Renal cortical epithelial cell (primary cell): ENCODE measurements at places on chromosomes 2 and 18. TPM values are rescaled to one million over a fixed set of nuclear protein-coding genes. Genes with fewer than 3 reads are reported as not detected.

Gene KLHL30
- total RNA-seq = 0.40 and 0.87 TPM in 2 replicates

GRCh38 chr2:122166820-122167219 is 411.4 kb downstream of the TSN start:
- no peak for DNase-seq

- DNase-seq = peak; percentile 56
Observed at GRCh38 chr2:120936476-120937334, 201.0 kb downstream of the GLI2 start.

DNA sequence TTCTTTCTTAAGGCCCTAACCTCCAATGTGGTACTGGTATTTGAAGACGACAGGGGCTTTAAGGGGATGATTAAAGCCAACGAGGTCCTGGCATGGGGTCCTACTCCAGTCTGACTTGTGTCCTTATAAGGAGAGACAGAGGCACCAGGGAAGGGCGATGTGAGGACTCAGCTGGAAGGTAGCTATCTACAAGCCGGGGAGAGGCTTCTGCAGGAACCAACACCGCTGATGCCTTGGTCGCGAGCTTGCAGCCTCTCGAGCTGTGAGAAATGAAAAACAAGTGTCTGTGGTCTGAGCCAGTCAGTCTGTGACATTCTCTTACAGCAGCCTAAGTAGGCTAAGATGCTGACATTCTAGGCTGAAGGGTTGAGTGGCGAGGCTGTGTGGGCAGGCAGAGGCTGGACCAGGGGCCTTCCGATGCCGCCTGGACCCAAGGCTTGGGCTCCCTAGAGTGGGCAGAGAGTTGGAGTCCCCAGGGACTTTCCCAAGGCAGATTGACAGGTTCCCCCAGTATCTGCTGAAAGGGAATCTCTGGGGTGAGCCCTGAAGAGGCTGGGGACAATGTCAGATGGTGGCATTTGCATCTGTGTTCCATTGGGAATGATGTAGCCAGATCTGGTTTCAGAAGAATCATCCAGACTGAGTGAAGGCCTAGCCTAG is 322.9 kb upstream of the HS6ST1 start:
- no peak for DNase-seq
